GM12865 (cell line): ENCODE measurements at places on chromosomes 5 and 9.

- DNase-seq: no peak
Measured at GRCh38 chr5:109485030-109485429, 75.3 kb upstream of the PJA2 start.

GRCh38 chr9:26955222-26955903 lies 849 bp upstream of the IFT74 start:
- peak; percentile 14 for DNase-seq

GRCh38 chr5:81194633-81195334 lies 38.3 kb upstream of the CKMT2 start:
- peak; percentile 82 for DNase-seq

GRCh38 chr5:156819537-156819936 lies 30.6 kb upstream of the PPP1R2B start:
- DNase-seq: peak; percentile 28

GRCh38 chr5:179900711-179901110 lies 7.0 kb downstream of the TBC1D9B start:
- no peak for DNase-seq

GRCh38 chr5:164332349-164333196 lies 827.2 kb downstream of the MAT2B start:
- DNase-seq: no peak
